Thoracic aorta (tissue), 2 donors: ENCODE measurements at places on chromosomes 6 and 20. TPM values are rescaled to one million over a fixed set of nuclear protein-coding genes. Genes with fewer than 3 reads are reported as not detected.

DNA sequence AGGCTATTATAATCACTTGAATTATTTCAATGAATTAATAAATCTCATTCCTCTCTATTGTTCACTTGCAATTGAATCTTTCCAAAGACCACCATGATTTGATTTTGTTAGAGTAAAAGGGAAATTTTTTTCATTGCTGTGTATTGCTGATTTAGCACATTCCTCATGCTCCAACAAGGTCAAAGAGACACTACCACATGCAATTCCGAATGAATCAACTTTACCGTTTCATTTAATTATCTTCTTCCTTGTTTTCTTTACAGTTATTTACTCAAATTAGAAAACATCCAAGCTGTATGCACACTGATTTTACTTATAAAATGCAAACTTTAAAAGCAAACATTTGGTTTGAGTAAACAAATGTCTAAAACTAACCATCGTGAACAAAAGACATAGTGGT lies 967 bp downstream of the KIAA0408 start:
- DNase-seq, result no peak

GRCh38 chr6:81786150-81786549 lies 33.7 kb upstream of the TENT5A start:
- no peak for DNase-seq

- no peak for DNase-seq
Measured at GRCh38 chr20:38165966-38166702, 1.1 kb upstream of the TGM2 start.

Gene TGM3
- not detected for total RNA-seq

GRCh38 chr6:24545691-24546090 lies 50.9 kb downstream of the ALDH5A1 start:
- DNase-seq, result no peak

Gene CPNE5
- total RNA-seq, result 0.85 TPM

- no peak for DNase-seq
Measured at GRCh38 chr20:25584905-25585704, at the start of gene NINL. NINL (minus strand) TSS chr20:25585531; CDS start chr20:25526587, 58,944 bp downstream.

Gene BMP6
- total RNA-seq, result 4.7 TPM

DNA sequence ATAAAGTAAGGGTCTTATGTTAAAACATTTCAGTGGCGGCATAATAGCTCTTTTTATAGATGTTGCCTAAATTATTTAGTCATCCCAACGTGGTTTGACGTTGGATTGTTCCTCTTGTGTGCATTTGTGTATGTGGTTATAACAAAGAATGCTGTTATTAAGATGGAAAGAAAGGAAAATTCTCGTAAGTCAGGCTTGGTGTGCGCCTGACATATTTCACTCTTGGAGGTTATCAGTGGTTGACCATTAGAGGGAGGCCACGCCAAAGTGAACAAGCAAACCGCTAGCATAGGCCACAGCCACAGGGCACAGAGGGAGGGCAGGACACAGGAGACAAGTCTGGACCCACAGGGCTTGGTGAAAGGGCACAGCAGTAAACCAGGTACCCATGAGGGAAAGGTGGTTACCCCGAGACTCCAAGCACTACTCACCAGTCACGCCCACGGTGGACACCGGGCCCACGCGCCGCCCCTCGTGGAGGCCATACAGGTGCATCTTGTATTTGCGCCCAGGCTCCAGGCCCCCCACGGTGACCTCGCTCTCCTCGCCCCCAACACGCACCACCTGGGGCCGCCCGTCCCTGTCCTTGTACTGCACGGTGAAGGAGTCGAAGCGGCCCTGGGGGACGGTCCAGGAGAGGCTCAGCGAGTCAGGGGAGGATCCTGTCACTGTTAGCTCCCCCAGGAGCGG lies 22.9 kb downstream of the CYP21A2 start:
- DNase-seq, result no peak

DNA sequence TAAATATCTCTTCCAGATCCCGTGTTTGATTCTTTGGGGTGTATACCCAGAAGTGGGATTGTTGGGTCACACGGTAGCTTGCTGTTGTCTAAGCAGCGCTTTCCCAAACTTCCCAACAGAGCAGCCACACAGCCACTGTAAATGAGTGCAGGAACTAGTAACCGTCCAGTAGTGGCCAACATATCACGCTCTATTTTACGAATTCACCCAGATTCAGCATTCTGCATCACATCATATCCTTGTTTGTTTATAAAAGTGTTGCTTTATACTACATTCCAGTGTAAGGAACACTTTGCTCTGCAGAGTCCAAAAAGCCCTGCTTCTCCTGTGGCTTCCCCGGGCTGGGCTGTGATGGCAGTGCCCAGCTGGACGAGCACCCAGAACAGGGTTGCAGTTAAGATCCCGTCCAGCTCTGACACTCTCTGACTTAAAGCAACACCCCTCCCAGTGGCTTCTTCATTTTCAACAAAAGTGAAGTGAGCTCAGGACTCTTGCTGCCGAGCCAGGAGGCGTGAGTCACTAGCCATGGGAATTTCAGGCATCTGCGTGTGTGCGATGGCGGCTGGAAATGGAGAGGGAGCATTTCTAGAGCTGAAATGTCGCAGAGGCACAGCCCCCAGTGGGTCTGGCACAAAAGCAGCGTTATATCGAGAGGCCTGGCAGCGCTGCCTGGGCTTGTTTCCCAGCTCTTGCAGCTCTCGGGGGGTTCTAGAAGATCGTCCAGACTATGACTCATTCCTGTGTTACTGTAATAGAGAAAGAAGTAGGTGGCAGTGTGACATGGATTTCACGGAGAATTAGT lies 216.3 kb upstream of the ECI2 start:
- DNase-seq, result peak; percentile 56
